ENCODE measurements at places on chromosomes 3 and 15.

GRCh38 chr3:28649266-28649665 is 300.6 kb upstream of the AZI2 start:
- no peak for DNase-seq

DNA sequence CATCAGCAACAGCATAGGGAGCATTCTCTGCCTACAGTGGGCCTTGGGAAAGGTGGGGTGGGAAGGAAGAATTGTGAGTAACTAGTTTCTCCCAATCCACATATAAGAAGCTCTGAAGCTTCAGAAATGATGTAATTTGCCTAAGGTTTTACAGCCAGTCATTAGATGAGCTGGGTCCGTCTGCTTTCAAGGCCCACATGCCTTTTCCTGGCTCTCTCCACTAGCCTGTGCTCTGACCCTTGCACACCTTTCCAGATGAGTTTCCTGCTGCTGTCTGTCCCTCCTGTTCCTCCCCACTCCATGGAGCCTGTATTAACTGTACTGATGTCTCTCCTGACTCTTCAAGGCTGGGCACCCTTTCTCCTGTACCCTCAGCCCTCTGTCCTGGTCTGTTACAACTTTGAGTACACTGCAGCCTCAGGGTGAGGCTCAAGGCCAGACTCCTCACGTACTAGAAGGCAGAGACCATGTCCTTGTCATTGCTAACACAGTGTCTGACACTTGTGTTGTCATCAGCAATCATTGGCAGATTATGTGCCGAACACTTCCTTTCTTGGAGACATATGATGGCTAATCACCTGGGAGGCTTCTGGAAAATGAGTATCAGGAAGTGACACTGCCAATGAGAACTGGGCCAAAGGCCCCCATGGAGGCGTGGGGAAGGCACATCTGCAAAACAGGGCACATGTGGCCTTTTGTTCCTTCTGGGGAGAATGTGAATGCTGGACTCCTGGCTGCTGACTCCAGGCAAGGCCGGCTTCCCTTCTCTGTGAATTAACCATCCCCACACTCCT is 6.6 kb downstream of the TM6SF1 start:
- no peak for DNase-seq

DNA sequence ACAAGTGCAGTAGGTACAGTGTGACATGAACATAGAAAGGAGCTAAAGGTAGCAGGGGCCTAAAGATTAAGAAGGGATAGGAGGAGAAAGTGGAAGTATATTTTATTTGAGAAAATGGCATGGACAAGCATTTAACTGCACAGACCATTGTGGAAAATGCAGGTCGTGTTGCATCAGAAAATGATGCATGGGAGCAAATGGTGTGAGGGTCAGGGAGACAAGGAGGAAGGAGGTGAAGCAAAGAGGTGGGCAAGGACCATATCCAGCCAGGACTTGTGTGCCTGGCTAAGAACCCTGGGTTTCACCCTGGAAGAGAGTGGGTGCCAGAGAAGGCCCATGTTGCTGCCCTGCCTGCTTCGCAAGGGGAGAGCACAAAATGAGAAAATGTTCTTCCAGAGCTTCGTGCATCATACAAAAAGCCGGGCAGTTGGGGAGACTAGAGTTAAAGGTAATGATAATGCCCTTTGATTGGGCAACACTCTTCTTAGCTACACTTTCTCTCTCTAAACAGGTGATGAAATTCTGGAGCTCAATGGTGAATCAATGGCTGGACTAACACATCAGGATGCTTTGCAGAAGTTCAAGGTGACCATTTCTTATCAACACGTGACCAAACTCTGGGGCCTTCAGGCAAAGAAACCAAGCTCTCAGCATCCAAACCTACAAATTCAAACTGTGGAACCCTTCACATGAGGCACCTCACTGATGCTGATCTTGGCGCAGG is 45.5 kb downstream of the STARD5 start:
- no peak for DNase-seq

DNA sequence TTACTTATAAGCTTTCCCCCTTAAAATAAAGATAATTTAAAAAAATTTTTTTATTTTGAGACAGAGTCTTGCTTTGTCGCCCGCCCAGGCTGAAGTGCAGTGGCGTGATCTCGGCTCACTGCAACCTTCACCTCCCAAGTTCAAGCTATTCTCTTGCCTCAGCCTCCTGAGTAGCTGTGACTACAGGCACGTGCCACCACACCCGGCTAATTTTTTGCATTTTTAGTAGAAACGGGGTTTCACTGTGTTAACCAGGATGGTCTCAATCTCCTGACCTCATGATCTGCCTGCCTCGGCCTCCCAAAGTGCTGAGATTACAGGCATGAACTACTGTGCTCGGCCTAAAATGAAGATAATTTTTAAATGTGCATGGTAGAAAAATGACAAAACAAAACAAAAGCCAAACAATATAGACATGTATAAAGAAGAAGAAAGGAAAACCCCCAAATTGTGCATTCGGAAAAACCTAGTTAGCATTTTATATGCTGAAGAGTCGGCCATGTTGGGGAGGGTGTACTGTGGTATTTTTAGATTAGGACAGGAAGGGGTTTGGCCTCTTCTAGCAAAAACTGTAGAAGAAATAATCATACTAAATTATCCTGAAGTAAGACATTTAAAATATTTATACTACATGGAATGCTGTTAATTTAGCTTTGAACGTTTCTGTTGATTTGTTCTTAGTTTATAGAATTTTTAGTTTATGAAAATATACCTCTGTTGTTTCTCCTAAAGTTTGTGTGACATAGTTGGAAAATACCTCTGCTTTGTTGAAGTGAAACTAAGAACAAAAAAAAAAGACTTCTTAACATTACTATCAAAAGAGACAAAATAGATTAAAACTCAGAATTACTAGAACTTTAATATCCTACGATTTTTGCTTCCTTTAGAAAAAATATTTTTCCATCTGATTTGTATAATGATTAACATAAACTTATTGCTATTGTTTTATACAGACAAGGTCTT is 7.4 kb downstream of the APPL1 start:
- no peak for DNase-seq

DNA sequence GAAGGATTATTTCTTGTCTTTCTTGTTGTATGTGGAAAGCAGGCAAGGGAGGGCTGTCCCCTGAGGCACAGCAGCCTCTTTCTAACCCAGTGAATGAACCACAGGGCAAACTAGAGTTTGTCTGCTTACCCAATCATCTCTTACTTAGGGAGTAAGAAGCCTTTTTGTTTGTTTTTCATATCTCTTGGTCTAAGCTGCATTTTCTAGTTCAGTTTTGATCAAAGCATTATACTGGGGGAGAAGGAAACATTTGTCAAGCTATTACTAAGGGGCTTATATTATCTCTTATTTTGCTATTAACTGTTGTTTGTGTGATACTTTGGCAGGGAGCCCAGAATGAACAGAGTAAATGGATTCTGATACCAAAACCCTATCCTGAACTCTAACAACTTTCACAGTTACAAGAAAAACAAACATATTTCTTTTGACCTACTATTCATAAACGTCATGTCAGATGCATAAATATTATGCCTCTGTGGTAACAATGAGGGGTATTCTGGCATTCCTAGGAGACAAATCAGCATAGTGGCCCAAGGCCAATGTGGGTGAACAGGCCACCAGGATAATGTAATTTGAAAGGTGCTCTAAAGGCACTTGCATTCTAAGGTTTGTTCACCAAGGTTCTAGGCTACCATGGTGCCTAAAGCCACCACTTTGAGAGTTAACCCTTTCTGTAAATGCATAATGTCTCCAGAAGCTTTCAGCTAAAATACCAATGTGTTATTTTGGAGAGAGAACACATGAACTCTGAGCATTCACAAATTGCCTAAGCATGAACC is 271.6 kb upstream of the ZPLD1 start:
- no peak for DNase-seq
